ENCODE measurements at places on chromosomes 4 and X.

DNA sequence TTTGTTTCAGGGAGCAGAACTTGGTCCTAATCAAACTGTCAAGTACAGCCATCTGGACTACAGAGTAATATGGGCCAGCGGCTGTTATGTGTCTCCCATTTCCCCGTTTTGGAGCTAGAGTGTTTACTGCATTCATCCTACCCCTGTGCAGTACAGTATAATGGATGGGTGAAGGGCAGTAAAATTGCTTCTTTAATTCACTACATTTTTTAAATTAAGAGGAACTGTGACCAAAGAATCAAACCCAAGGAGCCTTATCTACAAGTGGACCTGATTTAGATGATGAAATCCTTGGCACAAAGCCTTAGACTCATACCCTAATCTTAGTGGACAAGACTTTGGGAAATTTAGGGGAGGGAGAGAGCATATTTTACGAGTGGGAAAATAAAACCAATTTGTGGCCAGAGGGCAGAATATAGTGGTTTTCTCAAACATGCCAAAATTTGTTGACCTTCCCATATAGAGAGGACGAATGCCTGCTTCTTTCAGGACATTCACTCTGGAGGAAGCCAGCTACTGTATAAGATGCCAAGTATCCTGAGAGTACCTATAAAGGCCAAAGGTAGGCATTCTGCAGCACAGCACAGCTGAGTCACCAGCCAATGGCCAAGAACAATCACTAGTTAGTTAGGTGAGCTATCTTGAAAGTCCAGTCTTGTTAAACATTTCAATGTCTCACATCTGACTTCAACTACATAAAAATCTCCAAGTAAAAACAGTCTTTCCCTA, 253.8 kb upstream of the KCNIP4 start:
- DNase-seq, result peak; percentile 5

- DNase-seq, result no peak
Observed at GRCh38 chr4:99024481-99025275, 29.2 kb downstream of the METAP1 start.

- DNase-seq, result peak; percentile 25
Observed at GRCh38 chr4:175927121-175927520, 115.1 kb upstream of the GPM6A start.

DNA sequence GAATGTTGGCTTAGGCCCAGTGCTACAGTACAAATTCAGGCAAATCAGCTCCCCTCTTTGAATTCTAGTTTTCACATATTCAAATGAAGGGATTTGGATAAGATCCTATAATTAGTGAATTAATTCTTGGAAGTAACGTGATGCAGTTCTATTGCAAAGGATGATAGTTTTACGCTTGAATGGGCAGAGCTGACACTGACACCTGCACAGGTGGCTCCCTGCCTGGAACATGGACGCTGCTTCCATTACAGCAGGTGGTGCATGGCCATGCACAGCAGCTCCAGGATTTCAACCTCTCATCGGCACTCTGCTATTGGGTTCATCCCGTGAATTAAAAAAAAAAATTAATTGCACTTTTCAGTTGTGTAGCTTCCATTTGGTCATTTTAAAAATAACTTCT, 28.4 kb upstream of the RPS6KA6 start:
- DNase-seq, result no peak

- peak; percentile 87 for DNase-seq
Observed at GRCh38 chr4:124712372-124713184, at the start of gene ANKRD50. TSS of gene ANKRD50 (minus strand) at chr4:124712732. CDS start at chr4:124710511, 2,221 bp downstream.

All from M059J (cell line).